ENCODE measurements at places on chromosomes 11 and 22. TPM values are rescaled to one million over a fixed set of nuclear protein-coding genes. Genes with fewer than 3 reads are reported as not detected.

The MB gene
- total RNA-seq: 2.7 TPM

The SOX6 gene
- not detected for total RNA-seq

The OR5W2 gene
- not detected for total RNA-seq

The ALG9 gene
- 37.4 TPM for total RNA-seq

The OR8A1 gene
- total RNA-seq: not detected

- no peak for DNase-seq
Measured at GRCh38 chr11:60710482-60710881, 11.1 kb downstream of the MS4A8 start.

DNA sequence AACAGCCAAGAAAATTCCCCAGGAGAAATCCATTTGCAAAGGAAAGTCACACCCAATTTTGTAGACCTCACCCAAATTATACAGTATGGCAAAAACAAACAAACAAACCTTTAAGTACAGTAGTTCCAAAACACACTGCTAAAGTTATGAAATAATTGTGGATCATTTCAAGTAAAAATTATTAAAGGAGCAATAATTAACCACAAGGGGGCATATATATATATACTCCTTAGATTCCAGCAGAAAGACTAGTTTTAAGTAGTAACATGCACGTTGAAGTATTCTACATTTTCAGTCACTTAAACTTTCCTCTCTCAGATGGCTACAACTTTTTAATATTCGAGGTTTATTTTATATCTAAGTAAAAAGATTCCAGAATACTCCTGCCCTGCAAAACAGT lies 26.8 kb downstream of the RNF141 start:
- DNase-seq: no peak

DNA sequence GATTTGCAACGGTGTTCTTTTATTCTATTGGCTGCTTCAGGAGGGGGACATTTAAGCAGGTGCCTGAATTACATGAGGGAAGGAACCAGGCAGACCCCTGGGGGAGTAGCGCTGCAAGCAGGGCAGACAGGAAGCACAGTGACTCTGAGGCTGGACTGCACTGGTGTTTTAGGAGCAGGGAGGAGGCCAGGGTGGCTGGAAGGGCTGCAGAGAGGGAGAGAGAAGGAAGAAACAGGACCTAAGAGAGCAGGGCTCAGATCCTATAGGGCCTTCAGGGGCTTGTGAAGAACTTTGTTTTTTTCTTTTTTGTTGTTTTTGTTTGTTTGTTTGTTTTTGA lies 62.5 kb upstream of the SORL1-AS1 start:
- DNase-seq: no peak

DNA sequence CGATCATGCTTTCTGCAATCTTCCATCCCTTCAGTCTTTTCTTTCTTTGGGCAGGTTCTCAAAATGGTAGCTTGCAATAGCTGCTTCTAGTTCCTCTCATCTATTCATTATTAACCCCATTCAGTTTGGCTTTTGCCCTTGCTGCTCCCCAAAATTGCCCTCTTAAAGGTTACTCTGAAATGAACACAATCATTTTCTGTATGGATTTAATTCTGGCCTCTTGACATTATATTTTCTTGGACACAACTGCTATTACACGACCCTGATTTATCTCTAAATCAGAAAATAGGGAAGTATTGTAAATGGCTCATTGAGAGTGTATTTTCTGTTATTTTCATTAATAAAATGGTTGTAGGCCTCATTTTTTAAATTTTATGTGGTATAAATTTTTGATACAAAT lies at the start of gene ANGPTL5:
Gene ANGPTL5, minus strand, starts transcription at position 101 of the 400 bp plus-strand sequence. CDS start 8,613 bp downstream, outside the sequence.
- no peak for DNase-seq

Measured in CD8-positive, alpha-beta memory T cell (primary cell).